Caco-2 (cell line): ENCODE measurements at places on chromosomes 12 and 14.

DNA sequence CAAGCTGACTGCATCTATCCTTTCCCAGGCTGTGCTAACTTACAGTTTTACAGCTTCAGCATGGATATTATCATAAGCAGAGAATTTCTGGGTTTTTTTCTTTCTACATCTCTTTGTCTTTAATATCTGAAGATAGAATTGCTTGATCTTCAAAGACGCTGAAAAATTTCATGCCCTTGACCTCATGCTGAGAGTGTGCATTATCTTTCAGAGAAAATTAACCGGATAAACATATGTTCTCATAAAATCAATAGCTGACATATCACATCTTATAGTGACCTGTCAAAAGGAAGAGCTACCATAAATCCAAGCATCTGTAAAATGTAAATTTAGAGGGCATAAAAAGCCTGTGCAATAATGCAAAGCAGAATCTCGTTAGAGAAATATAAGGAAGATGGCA, 1704.1 kb upstream of the FLRT2 start:
- no peak for DNase-seq

DNA sequence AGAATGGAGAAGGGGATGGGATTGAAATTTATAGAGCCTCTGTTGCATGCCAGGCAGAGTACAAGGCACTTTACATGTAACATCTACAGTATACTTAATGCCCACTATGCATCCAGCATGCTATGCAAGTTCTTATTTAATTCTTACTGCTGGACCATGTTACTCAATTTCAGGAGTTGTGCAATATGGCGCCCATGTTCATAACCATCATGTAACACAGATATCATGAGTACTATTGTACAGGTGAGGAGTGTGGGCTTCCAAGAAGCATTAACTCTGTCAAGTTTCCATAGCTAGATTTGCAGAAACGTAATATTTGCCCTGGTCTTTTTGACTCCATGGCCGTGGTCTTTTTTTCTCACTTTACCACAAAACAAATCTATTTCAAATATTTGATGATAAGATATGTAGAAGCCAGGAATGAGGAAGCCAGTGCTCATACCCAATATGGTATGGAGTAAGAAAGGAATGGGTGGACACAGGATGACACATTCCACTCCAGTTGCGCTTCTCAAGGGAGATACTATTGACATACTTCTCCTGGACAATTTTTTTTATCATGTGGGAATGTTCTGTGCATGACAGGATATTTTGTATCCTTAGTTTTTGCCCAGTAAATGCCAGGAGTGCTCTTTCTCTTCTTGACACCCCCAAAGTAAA, 191.8 kb downstream of the C12orf75 start:
- DNase-seq: peak; percentile 24

DNA sequence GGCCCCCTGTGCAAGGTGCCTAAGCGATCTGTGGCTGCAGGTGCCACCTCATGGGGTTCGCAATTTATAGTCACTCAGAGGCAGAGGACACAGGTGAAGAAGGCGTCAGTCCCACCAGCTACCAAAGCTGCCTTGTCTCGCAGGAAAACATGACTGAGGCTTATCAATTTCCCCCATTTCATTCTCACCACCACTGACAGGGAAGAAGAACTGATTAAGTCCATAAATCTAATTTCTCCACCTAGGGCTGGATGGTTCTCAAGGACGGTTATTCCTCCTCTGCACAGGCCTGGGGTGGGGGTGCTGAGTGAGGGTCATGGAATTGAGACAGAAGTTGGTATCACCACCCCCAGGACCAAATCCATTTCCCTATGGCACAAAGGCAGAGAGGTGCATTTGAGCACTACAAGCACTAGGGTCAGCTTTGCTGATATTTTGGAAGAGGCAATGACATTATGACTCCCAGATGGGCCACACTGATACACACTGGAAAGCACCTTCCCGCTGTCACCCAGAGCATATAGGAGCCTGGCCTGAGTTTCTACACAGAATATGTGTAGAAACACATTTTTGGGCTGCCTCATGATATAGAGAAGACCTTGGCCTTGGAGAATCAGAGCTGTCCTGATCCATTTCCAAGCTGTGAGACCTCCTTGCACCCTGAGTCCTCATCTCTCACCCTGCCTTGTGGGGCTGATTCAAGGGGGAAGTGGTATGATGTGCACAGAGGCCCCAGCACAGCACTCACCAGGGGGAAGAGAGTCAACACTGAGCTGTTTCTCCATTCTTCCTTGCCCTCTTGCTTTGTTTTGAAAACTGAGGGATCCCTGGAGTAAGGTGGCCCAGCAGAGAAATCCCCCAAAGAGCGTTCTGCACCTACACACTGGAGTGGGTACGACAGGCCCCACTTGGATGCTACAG, 59.4 kb downstream of the PITPNM2 start:
- DNase-seq: no peak

DNA sequence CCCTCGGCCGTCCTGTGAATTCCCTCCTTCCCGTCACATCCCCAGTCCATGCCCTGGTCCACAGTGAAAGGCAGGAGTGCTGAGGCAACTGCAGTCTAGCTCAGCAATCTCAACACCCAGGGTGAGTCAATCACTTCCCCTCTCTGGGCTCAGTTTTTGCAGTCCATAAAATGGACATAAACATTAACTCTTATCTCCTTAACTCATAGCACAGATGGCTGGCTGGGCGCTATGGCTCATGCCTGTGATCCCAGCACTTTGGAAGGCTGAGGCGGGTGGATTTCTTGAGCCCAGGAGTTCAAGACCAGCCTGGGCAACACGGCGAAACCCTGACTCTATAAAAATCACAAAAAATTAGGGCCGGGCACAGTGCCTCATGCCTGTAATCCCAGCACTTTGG, 32.4 kb downstream of the CAMKK2 start:
- no peak for DNase-seq

DNA sequence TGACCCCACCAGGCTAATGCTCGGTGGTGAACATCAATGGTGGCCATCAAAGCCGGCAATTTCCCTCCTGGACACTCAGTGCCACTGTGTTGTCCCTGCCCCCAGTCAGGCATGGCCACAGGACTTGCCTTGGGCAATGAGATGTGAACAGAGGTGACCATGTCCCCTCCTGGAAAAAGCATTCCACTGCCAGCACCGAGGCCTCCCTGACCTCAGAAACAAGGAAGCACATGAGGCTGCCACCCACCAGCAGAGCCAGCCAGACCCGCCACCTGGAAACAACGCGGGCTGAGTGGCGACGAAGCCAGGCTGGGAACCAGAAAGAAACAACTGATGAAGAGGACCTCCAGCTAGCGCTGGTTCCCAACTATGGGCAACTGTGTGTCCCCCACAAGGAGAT, 31.8 kb downstream of the ITPK1 start:
- no peak for DNase-seq

DNA sequence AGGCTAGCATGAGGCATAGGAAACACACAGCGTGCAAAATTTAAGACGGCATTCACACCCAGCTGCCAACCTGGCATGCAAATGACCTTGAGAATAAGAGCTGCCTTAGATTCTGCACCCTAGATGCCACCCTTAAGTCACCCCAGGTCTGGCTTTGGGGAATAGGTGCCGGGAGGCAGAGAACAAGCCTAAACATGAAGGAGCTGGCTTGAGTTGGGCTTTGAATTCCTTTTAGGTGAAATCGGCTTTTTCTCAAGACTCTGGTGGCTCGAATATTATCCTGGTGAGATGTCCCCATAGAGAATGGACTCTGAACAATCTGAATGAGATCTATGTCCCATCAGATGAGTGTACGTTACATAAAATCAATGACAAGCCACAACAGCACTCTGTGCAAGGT, 1090.5 kb downstream of the VRK1 start:
- DNase-seq: no peak

- DNase-seq: no peak
These were observed 109.0 kb upstream of the RPH3A start for GRCh38 chr12:112682586-112682985.

- DNase-seq: no peak
These were observed 186.2 kb downstream of the SYNE2 start for GRCh38 chr14:64038841-64039542.
